Kidney capillary endothelial cell (primary cell): ENCODE measurements at places on chromosomes 16 and 17.

DNA sequence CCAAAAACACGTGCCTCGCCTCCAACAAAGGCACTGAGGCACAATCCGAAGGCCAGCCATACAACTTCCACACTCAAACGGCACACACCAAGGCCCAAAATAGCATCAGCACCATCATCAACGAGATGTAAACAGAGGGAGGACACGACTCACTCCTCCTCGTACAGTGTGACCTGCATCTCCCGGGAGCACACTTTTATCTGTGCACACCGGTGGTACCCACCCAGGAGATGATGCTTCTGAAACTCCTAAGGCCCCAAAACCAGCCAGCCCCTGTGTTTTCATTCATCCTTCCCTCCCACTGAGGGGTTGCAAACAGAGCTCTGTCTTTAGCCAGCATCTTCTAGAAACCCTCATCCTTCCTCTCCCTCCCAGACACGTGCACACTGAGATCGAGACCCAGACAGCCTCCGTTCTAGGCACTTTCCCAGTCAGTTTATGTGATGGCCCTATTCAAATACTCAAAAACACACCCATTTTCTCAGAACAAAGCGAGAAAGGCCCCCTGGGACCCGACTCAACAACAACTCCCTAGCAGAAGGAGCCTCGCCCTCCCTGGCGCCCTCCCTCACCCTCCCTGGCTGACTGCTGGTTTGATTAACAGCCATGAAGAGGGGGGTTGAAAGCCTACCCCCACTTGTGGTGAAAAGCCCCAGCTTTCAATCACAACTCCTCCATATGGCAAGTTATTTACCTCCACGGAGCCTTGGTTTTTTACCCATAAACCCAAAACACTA lies 76.3 kb downstream of the GAS7 start:
- no peak for DNase-seq

- peak; percentile 1 for DNase-seq
Observed at GRCh38 chr17:72030067-72030899, 90.5 kb upstream of the SOX9 start.

DNA sequence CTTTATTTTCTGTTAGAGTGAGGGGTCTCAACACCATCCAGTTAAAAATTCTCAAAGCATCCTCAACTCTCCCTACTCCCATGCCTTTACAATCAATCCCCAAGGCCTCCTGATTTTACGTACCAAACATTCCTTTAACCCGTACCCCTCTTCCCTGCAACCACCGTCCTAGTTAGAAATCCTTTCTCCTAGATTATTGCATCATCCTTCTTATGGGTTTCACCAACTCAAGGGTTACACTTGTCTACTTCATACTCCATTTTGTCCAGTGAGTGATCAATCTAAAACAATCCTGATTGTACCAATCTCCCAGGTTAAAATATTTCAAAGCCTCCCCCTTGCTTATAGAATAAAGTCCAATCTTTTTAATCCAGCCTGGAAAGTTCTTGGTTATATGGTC lies 24.7 kb downstream of the SOX9 start:
- DNase-seq = no peak

DNA sequence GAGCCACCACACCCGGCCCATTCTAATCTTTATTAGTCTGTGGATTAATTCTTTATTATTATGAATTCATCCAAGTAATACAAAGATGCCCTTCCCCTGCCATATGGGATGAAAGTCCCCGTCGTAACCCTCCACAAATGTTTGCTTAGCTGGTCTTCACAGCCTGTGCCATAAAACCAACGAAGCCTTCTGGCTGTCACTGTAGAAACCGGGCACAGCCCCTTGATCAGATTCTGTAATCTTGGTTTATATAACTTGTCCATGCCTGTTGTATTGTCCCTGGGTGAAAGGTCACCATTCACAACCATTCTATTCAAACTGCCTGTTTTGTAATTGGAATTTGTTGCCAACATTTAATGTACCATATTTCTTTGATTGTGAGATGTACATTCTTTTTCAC lies 66.5 kb downstream of the ATP2C2 start:
- DNase-seq = no peak

DNA sequence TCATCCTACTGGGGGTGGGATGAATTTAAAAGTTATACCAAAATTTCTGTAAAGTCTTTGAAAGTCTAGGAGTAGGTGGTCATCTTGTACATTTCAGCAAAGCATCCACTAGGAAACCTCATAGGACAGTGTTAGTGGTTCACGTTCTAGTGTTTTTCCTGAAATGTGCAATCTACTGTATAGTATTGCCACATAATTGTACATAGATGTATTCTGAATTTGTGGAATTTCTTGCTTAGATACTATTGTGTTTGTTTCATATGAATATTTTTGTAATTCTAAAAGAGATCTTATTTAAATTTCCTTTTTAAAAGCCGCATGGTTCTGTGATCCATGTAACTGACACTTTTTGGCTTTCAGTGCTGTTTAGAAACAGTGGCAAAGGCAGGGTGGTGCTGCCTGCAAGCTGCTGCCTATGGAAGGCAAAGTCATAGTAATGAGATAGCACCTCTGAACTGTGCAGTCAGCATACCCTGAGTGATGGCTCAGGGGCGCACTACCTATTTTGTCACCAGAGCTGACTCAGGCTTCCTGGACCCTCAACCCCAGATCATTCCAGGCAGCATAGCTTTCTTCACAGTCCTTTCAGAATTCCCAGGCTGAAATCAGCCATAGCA lies 193.3 kb downstream of the MRTFB start:
- DNase-seq = no peak

GRCh38 chr17:47803751-47804150 lies 17.8 kb downstream of the OSBPL7 start:
- no peak for DNase-seq

- no peak for DNase-seq
Observed at GRCh38 chr17:65301184-65301583, 164.0 kb downstream of the RGS9 start.

GRCh38 chr16:4373909-4374742 lies 2.5 kb downstream of the VASN start:
- DNase-seq = no peak

GRCh38 chr17:35660902-35661301 lies 70.5 kb upstream of the RASL10B start:
- DNase-seq = no peak

DNA sequence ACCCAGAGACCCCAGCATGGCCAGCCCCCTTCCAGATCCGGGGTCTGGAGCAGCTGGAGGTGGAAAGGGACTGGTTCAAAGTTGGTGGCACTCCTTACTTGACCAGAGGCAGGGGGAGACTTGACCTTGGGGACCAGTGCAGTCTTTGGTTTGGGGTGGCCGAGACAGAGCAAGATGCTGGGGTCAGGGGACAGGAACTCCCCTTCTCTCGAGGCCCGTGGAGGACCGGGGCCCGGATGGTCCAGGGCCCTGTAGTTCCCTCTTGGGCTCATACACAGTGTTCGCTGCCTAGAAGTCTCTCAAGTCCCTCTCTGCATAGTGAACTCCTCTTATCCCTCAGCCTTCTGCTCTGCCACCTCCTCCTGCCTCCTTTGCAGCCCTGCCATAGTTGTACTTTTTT lies 601 bp upstream of the PRSS33 start:
- no peak for DNase-seq

GRCh38 chr16:4529085-4530060 lies 9.2 kb downstream of the CDIP1 start:
- no peak for DNase-seq

GRCh38 chr17:9350080-9350479 lies 225.5 kb downstream of the STX8 start:
- peak; percentile 9 for DNase-seq

DNA sequence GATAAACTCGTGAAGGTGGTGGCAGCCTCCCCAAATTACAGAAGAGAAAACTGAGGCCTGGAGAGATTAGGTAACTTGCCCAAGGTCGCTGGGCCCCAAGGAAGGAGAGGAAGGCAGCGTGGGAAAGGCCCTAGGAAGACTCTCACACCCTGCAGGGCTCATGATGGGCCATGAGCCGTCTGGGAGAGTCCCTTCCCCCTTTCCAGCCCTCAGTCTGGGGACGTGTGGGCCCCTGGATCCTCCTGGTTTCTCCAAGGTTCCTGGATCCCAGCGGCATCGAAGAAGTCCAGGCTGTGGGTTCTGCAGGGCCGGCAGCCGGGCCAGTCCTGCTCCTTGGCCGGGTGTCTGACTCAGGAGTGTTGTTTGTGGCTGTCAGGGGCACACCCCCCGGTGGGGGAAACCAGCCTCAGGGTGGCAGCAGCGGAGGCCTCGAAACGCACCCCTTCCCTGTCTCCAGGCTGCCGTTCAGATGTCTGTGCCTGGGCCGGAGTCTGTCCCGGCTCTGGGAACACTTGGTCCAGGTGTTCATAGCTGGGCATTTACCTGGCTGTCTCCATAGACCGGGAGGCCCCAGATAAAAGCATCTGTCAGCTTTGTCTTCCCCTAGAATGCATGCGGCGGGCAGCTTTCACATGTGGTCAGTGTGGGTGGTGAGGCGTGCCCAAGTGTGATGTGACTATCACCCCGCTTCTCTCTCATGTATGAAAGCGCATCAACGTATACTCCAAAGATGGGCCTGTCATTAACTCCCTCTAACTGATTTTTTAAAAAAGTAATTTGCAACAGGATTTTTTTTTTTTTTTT lies 3.7 kb upstream of the RAP1GAP2 start:
- DNase-seq = no peak

GRCh38 chr17:33989361-33990148 lies 265.5 kb upstream of the CCL2 start:
- no peak for DNase-seq

DNA sequence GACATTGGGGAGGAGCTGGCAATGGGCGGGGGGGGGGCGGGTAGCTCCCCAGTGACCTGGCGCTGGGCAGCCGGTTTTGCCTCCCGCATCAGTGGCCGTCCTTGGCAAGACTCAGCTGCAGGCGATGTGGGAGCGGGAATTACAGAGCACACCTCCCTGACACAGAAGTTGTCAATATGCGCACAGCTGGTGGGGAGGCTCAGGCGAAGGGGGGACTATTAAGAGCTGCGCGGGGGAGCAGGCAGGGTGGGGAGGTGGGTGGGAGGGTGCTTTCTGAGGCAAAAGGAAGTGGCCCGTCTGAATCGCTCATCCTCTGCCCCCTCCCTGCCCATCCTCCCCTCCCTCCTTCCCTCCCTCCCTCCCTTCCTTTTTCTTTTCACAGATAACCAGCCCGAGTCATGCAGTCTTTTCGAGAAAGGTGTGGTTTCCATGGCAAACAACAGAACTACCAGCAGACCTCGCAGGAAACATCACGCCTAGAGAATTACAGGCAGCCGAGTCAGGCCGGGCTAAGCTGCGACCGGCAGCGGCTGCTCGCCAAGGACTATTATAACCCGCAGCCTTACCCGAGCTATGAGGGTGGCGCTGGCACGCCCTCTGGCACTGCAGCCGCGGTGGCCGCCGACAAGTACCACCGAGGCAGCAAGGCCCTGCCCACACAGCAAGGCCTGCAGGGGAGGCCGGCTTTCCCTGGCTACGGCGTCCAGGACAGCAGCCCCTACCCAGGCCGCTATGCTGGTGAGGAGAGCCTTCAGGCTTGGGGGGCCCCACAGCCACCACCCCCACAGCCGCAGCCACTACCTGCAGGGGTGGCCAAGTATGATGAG lies 44.0 kb downstream of the SREBF1 start:
- DNase-seq = peak; percentile 46

DNA sequence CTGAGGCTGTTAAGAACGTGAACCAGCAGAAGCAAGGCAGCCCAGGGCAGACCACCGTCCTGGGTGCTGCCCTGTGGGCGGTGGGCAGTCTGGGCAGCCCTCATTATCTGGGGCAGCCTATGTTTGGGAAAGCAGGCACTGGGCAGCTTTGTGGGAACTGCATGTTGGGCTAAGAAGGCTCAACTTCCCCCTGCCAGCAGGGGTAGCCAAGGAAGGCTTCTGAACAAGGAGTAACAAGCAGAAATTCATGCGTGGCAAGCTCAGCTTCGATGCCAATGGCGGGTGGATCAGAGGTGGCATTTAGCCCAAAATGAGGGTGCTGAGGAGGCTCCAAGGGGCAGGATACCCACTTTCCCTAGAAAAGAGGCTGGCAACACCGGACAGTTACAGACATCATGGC lies 42.7 kb upstream of the METRNL start:
- DNase-seq = no peak

DNA sequence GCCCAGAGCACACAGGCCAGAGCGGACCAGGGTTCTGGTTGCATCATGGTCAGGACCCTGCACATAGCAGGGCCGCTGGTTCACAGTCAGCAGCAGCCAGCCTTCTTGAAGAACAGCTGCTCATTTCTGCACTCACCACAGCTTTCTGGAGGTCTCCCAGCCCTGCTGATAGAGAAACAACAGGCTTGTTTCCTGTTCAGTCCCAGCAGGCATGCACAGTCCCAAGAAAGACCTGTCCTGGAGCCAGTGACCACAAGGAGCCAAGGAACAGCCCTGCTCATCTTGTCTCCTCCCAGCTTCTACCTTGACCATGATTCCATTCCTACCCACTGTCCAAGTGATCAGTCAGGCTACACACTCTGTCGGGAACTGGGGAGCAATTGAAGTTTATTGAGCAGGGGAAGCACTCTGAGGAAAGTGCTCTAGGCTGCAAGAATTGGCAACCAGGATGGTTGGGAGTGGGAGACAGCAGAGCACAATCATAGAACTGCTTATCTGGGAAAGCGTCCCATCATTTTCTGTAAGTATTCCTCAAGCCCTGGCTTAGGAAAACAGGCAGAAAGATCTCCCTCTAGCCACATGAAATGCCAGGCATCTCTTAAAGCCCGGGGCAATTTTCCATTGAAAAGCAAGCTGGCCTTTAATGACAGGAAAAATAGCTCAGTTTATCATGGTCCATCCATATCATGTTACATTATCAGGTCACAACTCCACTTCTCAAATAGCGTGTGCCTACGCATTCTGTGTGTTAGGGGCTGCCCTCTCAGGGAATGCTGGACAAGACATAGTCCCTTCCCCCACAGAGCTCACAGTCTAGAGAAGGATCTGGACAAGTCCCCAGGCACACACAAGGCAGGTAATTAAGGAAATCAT lies 155.4 kb upstream of the FOXF1 start:
- DNase-seq = no peak

GRCh38 chr16:901715-902601 lies 68.8 kb downstream of the LMF1 start:
- DNase-seq = no peak

DNA sequence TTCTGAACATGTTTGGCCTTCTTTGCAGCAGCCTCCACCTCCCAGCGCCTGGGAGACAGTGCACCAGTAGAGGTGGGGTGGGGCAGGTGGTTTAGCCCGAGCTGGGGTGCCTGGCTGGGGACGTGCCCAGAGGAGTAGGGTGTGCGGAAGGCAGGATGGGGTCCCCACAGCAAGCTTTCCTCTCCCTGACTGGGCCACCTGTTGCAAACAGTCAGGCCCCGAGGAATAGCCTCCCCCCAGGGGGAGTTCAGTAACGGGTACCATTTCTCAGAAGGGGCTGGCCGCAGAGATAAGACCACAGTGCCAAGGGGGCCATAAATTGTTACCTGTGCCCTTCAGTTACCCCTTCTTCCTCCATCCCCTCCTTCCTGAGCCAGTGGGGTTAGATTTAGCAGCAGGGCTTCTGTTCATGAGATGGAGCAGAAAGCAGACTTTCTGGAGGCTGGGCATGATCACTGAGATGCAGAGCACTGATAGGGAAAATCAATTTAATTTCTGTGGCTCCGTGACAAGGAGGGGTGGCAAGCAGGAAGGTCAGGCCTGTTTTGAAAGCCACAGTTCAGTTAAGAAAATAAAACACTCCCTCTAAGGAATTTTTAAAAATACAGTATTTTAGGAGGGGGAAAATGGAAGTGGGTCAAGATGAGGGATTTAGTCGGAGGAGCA lies 181.9 kb downstream of the MSI2 start:
- DNase-seq = no peak

- no peak for DNase-seq
Observed at GRCh38 chr16:81830845-81831540, 51.9 kb downstream of the PLCG2 start.

- no peak for DNase-seq
Observed at GRCh38 chr16:11621920-11622651, 35.4 kb upstream of the LITAF start.

- no peak for DNase-seq
Observed at GRCh38 chr16:27321013-27321915, 7.5 kb downstream of the IL4R start.
